Eye (tissue), 1 donor: ENCODE measurements at places on chromosomes 2 and 18.

GRCh38 chr2:100178864-100179263 lies 36.5 kb upstream of the AFF3 start:
- DNase-seq: no peak

DNA sequence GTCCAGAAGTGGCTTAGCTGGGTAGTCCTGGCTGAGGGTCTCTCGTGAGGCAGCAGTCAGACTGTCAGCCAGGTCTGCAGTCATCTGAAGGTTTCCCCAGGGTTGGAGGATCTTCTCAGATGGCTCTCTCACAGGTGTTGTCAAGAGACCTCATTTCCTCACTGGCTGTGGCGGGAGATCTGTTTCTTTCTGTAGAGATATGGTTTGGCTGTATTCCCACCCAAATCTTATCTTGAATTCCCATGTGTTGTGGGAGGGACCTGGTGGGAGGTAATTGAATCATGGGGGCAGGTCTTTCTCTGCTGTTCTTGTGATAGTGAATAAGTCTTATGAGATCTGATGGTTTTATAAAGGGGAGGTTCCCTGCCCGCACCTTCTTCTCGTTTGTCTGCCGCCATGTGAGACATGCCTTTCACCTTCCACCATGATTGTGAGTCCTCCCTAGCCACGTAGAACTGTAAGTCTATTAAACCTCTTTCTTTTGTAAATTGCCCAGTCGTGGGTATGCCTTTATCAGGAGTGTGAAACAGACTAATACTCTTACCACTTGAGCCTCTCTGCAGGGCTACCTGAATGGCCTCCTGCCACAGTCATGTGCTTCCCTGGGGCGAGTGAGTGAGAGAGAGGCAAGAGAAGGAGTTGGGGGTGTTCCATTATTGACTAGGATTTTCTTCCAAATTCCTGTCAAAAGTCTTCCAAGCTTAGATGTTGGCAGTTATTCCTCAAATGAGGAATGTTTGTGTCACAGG lies 23.6 kb downstream of the MALT1 start:
- no peak for DNase-seq

GRCh38 chr2:167135706-167136105 lies 247.4 kb downstream of the XIRP2 start:
- no peak for DNase-seq

DNA sequence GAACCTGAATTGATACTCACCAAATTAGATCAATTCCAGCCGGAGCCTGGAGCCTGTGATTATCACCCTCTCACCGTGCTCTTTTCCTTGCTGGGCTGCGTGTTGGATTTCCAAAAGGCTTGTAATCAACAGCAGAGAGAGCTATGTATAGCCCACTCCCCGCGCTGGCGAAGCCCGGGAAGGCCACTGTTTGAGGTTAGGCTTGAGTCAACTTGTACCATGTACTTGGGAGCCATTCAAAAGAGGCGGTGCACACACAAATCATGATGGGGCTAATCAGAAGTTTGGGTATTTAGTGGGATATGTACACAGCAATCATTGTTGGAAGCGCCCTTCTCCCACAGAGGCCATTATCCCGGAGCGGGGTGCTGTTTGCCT lies 151.6 kb downstream of the GLI2 start:
- peak; percentile 61 for DNase-seq

DNA sequence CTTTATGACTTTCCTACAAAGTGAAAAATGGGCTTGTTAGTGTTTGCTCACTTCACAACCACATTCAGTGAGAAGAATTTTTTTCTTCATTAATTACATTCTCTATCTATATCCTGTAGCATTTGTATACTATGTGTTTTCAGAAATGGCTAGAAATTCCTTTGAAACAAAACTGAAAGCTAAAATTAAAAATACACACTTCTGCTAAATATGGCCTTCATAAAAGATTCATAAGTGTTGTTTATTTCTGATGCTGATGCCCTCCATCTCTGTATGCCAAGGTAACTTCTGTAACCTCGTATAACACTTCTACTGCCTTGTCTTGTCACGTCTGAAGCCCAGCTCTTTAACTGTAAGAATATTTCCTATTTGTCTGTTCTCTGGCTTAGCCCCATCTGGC lies 59.8 kb downstream of the PMAIP1 start:
- no peak for DNase-seq

- DNase-seq: no peak
These were observed 8.4 kb upstream of the TRABD2A start for GRCh38 chr2:84889332-84889731.

GRCh38 chr2:15337996-15338666 lies 223.0 kb downstream of the NBAS start:
- DNase-seq: no peak

DNA sequence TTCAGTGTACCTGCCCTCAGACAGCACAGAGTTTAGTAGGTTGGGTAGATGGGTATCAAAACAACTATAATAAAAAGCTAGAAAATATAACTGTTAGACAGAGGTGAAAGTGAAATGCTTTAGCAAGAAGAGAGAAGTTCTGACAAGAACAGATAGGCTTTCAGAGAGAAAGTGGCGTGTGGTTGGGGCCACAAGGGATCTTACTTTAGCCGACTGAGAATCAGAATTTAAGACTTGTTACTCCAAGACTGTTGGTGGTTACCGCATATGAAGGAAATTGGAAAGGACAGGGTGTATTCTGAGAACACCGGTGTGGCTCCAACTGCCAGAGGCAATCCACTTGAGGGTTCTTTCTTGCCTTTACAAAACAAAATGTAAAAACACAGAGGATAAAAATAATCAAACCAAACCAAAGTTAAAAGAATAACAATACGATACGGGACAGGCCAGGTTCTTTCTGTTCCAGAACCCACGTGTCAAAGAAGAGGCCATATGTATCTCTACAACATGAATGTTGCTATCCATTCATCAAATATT lies 44.4 kb upstream of the AGPS start:
- no peak for DNase-seq

GRCh38 chr18:39886136-39886535 lies 2068.9 kb upstream of the PIK3C3 start:
- DNase-seq: peak; percentile 61

GRCh38 chr2:176680916-176681516 lies 411.8 kb downstream of the MTX2 start:
- DNase-seq: no peak

- DNase-seq: no peak
These were observed 56.7 kb downstream of the ALPK2 start for GRCh38 chr18:58572181-58572580.

GRCh38 chr18:10558967-10559298 lies 33.1 kb downstream of the NAPG start:
- DNase-seq: no peak

DNA sequence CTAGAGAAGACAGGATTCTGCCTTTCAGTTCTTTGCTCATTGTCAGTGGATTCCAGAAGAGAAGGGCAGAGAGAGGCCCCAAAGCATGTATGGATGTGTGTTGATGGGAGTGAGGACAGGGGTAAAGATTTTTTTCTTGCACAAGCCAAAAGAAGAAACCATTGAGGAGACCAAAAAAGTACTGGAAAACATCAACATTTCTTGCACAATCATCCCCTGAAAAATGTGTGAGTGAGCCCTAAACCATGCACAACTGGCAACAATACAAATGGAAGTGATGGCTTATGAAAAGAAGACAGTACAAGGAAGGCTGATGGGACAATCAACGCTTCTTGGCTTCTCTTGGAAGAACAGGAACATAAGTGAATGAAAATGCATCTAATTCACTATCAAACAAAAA lies 5.6 kb upstream of the SMAD7 start:
- no peak for DNase-seq

DNA sequence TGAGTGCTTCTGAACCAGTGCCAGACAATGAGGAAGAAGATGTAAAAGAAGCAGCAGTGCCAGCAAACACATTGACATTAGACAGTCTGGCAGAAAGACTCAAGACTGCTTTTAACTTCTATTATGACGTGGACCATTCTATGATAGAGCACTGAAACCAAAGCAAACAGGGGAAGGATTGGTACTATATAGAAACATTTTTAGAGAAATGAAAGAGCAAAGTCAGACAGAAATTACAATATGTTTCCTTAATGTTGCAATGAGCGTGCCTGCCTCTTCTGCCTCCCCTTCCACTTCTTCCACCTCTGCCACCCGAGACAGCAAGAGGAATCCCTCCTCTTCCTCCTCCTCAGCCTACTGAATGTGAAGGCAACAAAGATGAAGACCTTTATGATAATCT lies 39.7 kb downstream of the DHX57 start:
- no peak for DNase-seq

DNA sequence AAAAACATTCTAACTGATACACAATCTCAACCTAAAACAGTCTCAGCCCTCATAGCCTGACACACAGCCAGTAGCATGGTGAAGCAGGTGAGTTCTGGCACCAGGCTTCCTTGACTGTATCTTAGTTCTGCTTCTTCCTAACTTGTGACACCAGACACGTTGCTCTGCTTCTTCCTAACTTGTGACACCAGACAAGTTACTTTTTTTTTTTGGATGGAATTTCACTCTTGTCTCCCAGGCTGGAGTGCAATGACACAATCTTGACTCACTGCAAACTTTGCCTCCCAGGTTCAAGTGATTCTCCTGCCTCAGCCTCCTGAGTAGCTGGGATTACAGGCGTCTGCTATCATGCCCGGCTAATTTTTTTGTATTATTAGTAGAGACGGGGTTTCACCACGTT lies 6.7 kb upstream of the ATG16L1 start:
- no peak for DNase-seq

GRCh38 chr2:122478117-122478516 lies 722.7 kb downstream of the TSN start:
- DNase-seq: no peak

GRCh38 chr2:215811003-215811402 lies 202.3 kb downstream of the MREG start:
- no peak for DNase-seq

DNA sequence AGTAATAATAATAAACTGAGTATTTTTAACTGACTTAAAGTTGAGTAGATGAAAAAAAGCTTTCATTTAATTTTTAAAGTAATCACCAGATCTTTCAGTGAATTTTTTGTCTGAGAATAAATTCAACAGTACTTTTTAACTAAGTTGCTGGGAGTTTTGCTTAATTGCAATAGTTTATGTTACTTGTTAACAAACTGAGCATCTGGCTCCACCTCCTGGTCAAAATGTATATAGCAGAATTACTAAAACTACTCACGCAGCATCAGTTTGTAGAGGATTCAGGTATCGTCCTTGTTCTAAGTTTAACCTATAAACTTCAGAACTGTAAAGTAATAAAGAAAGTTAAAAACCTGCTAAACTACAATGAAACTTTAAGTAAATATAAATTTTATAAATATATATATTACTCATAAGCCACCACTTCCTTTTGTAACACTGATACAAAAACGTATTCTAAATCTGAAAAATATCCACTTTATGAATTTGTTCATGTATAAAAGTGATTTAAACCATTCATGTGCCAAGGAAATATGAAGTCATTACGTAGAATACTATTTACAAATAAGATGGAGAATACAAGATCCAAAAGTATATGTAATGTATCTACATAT lies 21.3 kb downstream of the NOL10 start:
- DNase-seq: peak; percentile 92

DNA sequence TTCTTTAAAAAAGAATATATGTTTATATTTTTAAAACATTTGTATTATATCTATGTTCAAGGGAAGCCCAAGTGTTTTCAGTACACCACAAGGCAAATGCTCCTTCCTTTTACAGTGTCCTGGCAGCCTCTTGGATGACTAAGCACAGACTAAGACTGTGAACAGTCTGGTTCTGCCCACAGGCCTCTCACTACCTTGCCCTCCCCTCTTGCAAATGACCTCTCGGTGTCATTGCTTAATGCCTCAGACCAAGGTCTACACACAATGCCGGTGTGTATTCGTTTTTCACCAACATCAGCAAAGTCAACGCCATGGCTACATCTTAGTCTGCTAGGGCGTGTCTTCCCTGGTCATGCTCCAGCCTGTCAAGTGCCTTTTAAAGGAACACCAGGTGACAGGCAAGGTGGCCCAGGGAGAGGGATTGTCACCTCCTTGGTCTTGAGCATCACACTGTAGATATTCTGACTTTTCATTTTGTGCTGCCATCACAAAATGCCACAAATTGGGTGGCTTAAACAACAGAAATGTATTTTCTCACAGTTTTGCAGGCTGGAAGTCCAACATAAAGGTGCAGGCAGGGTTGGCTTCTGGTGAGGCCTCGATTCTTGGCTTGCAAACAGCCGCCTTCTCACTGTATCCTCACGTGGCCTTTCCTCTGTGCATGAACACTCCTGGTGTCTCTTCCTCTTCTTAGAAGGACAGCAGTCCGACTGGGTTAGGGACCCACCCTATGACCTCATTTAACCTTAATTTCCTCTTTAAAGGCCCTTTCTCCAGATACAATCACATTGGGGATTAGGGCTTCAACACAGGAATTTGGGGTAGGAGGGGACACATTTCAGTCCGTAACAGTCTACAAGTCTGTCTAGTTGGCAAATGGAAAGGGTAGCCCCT lies 266.5 kb downstream of the KLHL29 start:
- no peak for DNase-seq

DNA sequence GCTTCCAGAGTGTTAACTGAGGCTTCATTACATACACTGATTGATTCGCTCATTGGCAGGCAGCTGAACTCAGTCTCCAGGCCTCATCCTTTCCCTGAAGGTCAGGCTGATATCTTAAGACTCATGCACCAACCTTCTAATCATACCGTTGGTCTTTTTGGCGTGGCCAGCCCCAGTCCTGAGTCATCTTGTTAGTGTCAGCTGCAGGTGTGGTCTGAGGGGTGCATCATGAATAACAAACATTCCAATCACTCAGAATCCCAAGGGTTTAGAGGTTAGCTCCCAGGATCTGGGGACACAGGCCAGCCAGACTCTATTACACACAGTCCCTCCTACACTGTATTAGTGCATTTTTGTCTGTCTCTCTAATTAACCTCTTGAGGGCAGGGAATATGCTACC lies 271.5 kb downstream of the HRH4 start:
- DNase-seq: no peak

- DNase-seq: no peak
These were observed 58.3 kb downstream of the SMIM21 start for GRCh38 chr18:75369026-75369721.

DNA sequence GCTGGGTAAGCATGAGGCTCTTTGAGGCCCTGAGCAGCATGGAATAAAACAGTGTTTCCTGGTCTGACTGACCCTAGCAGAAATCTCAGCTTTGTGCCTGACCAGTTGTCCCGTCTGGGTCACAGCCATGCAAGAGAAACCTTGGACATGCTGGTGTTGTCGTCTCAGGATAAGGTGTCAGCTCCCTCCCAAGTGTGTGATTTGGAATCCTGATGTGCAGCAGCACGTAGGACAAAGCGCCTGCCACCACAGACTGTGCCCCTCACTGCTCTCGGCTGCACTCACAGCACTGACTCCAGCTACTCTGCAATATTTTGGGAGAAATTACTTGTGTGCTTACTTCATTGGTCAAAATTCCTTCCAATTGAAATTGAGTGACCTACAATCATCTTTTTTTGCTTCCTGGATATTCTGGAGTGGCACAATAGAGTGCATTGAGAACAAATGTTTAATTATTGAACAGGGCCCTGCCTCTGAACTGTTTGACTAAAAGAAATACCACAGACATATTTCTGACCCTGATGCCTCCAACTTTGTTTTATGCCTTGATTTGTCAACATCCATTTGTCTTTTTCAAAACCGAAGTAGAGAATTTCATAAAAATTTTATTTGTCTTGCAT lies 352.4 kb downstream of the SOCS6 start:
- DNase-seq: peak; percentile 9
